NCI-H1092 treated with DMSO at 0.1 percent for 48 hours (cell line): ENCODE measurements at places on chromosomes 4 and X.
A peak's percentile ranks its signal among the peaks of the same experiment; 100 is the strongest.

DNA sequence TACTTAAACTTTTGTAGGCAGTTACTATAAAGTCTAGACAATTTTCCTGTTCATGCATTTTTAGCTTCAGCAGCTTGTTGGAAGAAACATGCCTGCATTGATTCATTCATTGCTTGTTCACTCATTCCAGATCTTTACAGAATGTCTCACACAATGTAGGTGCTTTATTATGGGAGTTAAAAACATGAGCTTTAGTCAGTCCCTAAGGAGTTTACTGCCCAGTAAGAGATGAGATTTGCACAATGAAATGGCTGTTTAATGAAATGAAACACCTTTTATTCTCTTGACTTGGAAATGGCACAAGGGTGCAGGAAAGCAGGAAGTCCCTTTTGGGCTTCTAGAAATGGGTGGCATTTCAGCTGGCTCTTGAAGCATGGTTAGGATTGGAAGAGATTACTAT lies 2.9 kb downstream of the NOCT start:
- no peak for DNase-seq

GRCh38 chr4:38928568-38928967 lies 61.0 kb downstream of the FAM114A1 start:
- no peak for DNase-seq

GRCh38 chr4:88599714-88600113 lies 7.4 kb downstream of the HERC3 start:
- no peak for DNase-seq

DNA sequence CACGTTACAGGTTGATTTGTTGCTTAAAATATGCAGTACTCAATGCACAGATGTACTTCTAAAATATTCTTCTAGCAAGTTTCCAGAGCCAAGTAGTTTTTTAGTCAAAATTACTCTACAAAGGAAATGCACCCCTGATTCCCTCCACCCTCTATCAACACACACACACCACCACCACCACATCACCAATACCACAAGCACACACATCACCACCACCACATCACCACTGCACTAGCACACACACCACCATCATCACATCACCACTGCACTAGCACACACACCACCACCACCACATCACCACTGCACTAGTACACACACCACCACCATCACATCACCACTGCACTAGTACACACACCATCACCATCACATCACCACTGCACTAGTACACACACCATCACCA lies 105.2 kb upstream of the FRG1 start:
- DNase-seq: no peak

DNA sequence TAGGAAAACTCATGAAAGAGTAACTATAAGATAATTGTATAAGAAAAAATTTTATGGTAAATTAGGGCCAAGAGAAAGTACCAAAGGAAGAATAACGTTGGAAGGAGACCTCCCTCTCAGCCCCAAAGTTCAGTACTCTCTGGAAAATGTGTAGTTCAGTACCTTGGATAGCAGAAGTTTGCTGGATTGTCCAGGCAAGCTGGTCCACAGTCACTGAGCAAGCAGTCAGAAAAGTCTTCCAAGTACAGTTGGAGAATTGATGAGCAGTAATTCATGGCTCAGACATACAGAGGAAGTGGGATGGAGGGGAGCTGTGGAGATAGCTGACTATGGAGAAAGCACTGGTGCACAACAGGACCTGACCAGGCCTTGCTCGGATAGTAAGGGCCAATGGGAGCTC lies 598.2 kb upstream of the NDST4 start:
- no peak for DNase-seq

DNA sequence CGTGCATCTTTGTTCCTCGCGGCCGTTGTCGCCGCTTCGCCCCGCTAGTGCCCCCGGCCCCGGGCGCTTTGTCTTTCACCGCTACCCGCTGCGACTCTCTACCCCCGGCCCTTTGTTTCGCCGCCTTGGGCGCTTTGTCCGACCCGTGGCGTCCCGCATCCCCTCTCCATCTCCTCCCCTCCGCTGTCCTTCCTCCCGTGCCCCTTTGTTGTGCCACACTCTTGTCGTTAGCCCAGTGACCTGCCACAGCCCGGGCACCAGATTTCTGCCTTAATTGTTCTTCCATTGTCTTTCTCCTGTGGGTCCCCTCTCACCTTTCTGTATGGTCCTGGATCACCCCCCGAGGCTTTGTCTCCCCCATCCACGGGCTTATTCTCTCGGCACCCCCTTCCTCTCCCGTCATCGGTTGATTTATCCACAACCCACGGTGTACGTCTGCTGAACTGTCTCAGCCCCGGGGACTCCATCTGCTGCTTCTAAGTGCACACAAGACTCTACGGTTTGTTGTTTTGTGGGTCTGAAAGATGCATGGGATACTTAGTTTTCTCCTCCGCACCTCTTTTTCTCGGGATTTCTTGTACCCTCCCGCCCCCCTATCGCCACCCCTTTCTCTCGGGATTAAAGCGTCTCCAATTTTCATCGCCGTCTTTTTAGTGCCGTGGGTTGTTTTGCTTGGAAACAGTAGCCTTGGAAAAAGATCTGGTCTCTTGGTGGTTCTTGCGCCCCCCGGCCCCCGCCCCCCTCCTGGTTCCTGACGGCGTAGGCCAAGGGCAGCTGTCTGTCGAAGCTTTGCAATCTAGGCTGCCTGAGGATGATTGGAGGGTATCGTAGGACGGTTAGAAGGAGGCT lies 783 bp downstream of the RBPJ start:
- DNase-seq: peak; percentile 45

- no peak for DNase-seq
Observed at GRCh38 chr4:184028561-184029374, 123.7 kb downstream of the STOX2 start.

DNA sequence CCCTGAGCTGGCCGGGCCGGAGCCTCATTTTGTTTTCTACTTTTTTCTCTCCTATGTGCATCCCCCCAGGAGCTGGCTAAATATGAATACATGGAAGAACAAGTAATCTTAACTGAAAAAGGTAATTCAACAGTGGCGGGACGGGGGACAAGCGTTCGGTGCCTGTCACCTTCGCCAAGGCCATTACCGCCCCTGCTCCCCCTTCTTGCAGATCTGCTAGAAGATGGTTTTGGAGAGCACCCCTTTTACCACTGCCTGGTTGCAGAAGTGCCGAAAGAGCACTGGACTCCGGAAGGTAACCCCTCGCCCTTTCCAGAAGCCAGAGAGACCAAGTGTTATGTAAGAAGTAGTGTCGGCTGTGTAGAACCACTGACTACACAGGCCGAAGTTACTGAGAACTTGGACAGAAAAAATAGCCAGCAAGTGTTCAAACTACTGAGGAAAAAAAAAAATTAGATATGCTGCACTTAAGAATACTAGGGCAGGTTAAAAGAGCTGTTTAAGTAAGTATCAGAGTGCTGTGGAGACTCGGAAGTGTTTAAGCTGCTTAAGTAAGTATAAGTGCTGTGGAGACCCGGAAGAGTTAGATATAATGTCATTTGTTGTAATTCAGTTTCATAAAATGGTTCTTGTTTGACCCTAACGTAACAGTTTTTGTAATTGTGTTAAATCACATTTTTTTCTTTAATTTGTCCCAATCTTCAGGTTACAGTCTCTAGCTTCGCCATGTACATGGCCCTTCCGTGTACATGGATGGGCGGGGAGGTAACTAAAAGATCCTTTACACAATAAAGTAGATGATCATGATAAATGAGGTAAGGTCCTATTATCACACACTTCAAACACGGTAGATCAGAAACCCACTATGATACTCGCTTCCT lies 856 bp downstream of the SAT1 start:
- DNase-seq: no peak

- DNase-seq: no peak
Observed at GRCh38 chrX:5117816-5118215, 1110.9 kb downstream of the NLGN4X start.

- DNase-seq: no peak
Observed at GRCh38 chr4:69731847-69732246, 28.6 kb downstream of the SULT1B1 start.

- DNase-seq: no peak
Observed at GRCh38 chr4:111450867-111451266, 694.4 kb upstream of the FAM241A start.

- DNase-seq: no peak
Observed at GRCh38 chrX:11311706-11312105, 18.5 kb downstream of the AMELX start.

DNA sequence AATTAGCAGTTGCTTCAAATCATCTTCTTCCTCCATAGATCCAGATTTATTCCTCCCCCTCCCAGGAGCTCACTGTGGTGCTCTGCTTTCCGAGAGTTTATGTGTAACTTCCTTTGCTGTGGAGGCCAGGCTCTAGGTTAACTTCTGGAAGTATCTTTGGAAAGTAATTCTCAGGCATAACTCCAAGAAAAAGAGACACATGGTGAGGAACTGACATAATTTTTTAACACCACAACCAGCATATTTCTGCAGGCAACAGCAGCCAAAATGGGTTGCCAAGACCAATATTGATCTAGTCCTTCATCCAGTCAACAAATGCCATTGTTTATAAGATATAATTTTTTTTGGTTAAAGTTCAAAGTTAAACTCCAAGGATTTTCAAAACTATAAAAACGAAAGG lies 114.5 kb upstream of the RBPJ start:
- peak; percentile 63 for DNase-seq

- DNase-seq: no peak
Observed at GRCh38 chrX:15576019-15576418, 24.7 kb downstream of the ACE2 start.

- no peak for DNase-seq
Observed at GRCh38 chr4:167715176-167715575, 377.2 kb upstream of the ANXA10 start.

DNA sequence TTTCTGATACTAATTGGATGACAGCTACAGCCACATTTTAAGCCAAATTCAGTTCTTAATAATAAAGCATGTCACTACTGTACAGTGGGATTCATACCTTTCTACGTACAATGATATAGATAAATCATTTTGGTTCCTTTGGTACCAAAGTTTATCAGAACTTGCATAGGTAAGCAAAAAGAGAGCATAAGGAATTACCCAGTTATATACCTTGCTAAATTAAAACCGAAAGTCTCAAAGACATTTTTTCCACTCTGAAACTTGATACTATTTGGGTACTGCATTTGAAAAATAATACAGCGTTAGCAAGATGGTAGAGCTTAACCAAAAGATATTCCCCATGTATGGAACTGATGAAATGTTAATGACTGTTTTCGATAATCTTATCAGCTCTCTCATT lies 400.9 kb upstream of the ADGRL3 start:
- DNase-seq: no peak

DNA sequence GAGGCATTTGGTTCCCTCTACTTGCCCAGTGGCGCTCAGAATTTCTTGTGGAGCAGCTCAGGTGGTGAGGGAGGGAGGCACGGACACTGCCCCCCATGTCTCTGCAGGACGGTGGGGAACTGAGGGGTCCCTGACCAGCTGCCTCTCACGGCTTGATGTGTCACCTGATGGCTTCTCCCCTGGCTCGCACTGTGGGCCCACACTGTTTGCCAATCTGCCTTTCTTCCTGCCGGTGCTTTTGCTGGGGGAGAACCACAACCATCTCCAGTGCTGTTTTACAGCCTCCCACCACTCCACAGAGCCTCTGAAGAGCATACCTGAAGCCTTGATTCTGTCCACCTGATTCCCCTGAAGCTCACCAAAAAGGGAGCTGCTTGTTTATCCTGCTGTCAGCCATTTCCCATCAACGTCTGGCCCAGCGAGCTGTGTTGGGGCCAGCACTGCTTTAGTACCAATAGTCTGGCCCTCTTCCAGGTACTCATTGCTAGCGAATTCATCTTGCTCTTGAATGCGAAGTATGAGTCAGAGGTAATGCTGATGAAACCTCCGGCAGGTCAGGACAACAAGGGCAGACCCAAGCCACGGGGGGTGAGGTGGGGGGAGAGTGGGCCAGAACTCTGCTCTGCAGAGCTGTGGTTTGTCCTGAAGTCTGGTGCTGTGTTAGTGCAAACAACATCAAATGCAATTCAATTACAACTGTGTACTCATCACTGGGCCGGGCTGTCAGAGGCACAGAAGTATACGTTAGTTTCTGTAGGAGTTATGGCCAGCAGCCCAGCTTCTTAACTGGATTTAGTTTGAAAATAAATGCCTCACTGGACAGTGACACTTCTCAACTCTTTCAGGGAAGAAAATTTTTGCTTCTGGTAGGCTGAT lies 208.3 kb upstream of the JADE1 start:
- peak; percentile 90 for DNase-seq

DNA sequence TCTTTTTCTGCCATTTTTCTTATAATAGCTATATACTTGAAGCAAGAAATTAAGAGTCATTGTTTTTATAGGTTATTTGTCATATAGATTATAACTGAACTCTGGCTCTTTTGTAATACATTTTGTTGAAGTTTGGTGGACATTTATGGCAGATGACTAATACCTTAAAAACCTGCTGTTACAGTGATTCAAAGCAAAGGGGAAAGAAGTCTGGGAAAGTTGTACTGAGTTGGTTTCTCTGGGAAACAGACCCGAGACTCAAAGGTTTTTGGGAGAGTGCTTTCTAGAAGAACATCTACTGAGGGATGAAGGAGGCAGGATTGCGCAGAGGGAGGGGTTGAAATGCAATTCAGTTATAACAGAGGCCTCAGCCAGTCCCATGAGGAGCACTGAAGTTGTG lies 35.9 kb downstream of the NAP1L5 start:
- DNase-seq: no peak

- DNase-seq: no peak
Observed at GRCh38 chr4:39032218-39033085, at the start of gene TMEM156. TMEM156 (minus strand) TSS chr4:39032409; CDS start chr4:39032313, 96 bp downstream.

- peak; percentile 41 for DNase-seq
Observed at GRCh38 chr4:184471881-184472613, 2.3 kb downstream of the IRF2 start.

- DNase-seq: no peak
Observed at GRCh38 chr4:153909672-153910071, 120.8 kb upstream of the SFRP2 start.

GRCh38 chr4:188455062-188455752 lies 316.0 kb downstream of the TRIML1 start:
- DNase-seq: no peak

DNA sequence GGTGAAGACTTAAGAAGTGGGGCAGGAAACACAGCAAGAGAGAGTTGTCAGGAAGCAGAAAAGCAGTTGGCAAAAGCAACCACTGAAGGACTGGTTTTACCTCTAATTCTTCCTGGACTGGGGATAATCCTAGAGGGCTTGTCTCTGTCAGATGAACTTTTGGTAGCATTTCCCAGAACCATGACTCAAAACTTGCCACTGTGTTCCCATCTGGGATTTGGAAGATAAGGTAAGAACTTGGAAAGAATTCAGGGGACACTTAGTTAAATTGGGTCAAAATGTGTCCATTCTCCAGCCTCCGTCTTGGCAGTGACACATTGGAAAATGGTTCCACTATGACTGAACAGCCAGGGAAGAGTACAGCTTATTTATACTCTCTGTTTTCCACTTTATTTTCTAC lies 55.7 kb downstream of the CD38 start:
- DNase-seq: no peak

DNA sequence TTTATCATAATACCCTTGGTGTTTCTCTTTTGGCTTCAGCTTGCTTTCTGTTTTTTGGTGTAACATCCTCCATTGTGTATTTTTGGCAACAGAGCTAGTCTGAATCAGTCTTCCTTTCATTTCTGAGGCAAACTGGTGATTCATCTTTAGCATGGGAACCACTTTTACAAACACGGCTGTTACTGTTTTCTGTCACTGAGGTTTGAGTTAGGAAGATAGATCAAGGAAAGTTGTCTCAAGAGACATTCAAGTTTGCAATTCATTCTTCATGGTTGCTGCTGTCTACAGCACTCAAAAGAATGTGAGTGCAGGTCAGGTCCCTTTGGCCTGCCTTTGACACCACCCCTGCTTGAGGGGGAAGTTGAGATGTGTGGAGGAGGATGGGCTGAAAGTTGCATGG lies 36.3 kb downstream of the IL21 start:
- no peak for DNase-seq
